ENCODE measurements at places on chromosomes 11 and 22.
A peak's percentile ranks its signal among the peaks of the same experiment; 100 is the strongest.

DNA sequence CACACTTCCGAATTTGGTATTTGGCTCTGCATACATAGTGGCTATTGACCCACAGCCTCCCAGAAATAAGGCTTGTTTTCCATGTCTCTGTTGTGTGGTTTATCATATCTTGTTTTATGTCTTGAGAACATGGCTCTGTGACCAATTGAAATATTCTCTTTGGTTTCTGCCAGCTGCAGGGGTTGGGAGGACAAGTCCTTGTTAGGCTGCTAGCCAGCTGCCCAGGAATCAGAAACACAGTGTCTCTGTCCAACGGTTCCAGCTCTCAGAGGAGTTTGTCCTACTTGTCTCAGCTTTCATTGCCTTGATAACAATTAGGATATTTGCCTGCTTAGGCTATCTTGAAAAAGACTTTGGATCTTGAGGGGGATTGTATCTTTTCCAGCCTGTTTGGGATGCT lies 6.0 kb upstream of the SLC7A4 start:
- no peak for DNase-seq

- no peak for DNase-seq
Measured at GRCh38 chr11:76824980-76825725, 35.6 kb upstream of the ACER3 start.

DNA sequence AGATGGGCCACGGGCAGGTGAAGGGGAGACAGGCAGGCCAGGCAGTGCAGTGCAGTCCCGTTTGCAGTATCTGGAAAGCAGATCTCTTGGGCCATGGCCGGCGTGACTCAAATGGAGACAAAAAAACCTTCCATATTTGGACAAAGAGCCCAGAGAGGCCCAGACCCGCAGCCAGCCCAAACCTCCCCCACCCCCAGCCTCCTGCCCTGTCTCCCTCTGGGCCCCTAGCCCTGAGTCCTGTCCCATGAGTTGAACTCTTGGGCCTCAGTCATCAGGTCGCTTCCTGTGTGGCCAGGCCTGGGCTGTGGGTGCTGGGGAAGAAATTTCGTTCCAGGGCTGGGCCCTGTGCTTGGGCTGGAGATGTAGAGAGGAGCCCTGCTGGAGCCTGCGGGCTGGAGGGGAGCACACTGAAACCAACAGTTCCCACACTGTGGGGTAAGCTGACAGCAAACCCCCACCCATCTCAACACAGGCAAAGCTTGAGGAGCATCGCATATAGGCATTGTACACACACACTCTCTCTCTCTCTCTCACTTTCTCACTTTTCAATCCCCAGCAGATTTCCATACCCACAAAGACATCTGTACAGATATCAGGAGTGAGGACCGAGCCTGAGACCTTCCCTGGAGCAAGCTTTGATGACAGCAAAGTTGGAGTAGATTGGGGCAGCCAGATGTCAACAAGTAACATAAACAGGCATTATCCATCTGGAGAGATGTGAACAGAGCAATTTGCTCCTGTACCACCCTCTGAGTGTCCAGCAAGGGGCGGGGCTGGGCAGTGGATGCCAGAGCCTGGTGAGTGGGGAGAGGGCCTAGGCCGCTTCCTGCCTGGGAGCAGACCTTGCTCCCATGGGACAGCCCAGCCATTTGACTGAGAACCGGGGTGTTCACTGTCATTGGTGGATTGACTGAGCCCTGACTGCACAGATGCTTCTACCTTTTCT lies 17.2 kb downstream of the ARHGEF17 start:
- DNase-seq, result no peak

GRCh38 chr11:69587454-69588090 lies 53.4 kb upstream of the CCND1 start:
- DNase-seq, result no peak

GRCh38 chr22:25362215-25362882 lies 142.9 kb downstream of the CRYBB2 start:
- no peak for DNase-seq

GRCh38 chr11:45106440-45106839 lies 40.0 kb upstream of the PRDM11 start:
- DNase-seq, result peak; percentile 28

GRCh38 chr11:62001450-62002191 lies 34.2 kb upstream of the FTH1 start:
- no peak for DNase-seq

DNA sequence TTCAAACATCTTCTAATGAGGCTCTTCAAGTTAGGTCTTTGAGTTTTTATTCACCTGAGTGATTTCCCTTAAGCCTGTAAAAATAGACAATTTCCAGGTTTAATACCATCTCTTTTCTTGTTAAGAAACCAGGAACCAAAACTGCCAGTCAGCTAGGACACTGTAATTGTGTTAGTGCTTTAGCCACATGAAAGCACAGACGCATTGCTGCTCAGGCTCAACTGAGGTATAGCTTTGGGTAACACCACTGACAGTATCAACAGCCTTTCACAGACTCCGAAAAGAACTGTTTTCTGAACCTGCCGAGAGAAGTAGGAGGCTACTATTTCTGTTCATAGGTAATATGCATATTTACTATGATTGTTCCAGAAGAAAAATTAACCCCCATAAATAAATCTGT lies 768.7 kb downstream of the ETS1 start:
- no peak for DNase-seq

DNA sequence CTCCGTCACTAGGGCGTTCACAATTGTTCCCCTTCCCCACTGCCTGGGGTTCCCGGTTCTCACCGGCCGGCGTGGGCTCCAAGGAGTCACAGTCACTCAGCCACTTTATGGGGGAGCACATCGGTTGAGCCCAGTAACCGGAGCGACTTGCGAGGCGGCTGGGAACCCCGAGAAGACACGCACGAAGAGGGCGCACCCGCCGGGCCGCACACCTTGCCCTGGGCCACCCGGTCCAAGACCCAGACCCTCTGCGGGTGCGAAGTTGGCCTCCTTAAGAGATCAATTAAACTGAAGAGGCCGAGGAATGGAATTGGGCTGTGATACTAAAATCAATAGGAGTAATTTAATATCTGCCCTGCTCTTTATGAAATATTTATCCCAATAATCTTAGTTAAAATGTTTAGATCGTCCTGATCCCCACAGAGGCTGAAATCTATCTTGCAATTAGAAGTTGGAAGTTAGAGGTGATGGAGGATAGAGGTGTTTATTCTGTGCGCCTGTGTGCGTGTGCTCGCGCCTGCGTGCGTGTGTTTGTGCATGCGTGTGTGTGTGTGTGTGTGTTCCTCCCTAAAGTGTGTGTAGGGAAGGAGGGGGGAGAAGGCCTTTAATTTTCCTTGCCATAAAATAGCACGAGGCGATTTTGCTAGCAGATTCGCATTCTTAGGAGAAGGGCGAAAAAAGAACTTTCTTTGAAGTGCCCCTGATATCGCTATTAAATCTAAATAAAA lies 954 bp upstream of the MN1 start:
- DNase-seq, result no peak

GRCh38 chr11:680476-680875 lies 14.5 kb downstream of the DEAF1 start:
- DNase-seq, result no peak

- DNase-seq, result no peak
Measured at GRCh38 chr11:83815736-83816135, 529.6 kb upstream of the CCDC90B start.

DNA sequence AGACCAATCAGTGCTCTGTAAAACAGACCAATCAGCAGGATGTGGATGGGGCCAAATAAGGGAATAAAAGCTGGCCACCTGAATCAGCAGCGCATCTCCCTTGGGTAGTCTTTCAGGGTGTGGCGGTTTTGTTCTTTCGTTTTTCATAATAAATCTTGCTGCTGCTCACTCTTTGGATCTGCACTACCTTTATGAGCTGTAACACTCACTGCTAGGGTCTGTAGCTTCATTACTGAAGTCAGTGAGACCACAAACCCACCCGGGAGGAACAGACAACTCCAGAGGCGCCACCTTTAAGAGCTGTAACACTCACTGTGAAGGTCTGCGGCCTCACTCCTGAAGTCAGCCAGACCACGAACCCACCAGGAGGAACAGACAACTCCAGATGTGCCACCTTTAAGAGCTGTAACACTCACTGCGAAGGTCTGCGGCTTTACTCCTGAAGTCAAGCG lies 175.5 kb upstream of the PDGFD start:
- no peak for DNase-seq

DNA sequence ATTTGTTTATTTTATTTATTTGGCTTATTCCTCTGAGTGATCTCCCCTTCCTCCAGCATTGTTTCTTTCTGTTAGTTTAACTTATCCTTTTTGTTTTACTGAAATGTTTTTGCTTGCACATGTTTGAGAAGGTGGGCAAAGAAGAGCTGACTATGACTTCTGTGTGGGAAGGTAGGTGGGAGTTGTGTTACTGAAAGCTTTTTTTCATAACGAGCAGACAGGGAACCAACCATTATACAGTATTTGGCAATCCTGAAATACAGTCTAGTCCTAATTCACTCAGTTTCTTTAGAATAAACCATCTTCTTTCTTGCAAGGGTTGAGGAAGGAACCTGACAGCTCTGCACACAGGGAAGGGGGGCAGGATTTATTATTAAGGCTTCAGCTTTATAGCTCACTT lies 37.0 kb upstream of the PAK1 start:
- no peak for DNase-seq

DNA sequence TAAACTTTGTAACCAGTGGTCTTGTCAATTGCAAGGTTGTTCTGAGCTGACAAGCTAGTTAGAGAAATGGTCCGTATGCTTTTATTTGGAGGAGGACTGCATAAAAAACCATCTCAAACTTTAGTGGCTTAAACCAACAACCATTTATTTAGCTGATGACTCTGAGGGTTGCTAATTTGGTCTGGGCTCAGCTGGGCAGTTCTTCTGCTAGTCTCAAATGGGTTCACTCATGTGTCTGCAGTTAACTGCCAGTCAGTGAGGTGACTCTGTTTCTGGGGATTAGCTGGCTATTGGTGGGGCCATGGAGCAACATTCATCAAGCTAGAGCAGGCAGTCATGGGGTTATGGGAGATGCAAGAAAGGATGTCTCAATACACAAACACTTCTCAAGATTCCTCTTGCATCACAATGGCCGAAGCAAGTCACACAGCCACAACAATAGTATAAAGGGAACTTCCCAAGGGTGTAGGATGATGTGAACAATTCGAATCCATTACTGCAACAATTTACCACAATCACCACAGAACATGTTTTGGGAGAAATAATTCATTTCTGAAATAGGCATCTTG lies 521.9 kb downstream of the INSC start:
- DNase-seq, result no peak

DNA sequence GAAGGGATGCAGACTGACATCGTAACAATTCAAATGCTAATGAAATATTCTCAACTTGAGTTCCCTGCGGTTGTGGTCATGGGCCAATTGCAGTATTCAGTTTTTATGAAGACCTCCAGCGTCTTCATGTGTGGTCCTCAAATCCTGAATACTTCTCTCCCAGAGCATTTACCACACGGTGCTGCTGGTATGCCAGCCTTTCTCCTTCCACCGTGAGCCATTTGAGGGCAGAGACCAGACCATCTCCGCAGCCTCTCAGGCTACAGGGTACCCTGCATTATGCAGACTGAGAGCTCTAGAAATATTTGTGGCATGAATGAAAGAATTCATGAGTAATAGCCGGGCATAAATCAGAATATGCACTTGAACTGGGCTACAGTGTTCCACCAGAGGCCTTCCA lies 289.7 kb downstream of the ST3GAL4 start:
- no peak for DNase-seq

- no peak for DNase-seq
Measured at GRCh38 chr11:120211522-120212258, 858 bp downstream of the OAF start.

- DNase-seq, result no peak
Measured at GRCh38 chr11:33643167-33643824, 57.3 kb downstream of the C11orf91 start.

DNA sequence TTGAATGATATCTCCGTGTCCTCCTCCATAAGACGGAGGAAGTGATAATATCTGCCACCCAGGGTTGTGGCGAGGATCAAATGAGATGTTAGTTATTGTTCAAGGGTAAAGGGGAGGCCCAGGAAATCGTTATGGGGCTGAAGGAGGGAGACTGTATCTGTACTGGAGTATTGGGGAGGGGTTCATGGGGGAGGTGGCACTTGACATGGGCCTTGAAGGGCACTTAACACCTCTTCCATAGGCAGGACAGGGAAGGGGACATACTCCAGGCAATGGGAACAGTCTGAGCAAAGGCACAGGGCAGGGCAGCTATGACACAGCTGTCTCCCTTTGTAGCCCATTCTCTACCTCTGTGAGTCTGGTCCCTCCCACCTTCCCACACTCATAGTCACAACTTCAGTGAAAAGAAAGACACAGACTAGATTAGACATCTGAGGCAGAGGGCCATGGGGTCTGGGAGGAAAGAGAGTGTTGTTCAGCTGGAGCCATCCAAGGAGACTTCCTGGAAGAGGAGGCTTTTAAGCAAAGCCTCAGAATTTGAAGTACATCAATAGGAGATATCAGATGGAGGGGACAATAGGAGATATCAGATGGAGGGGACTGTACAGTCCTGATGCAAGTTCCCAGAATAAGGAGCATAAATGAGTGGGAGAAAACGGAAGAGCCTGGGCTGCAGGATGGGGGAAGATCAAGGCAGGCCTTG lies 15.8 kb upstream of the DGKZ start:
- DNase-seq, result no peak

DNA sequence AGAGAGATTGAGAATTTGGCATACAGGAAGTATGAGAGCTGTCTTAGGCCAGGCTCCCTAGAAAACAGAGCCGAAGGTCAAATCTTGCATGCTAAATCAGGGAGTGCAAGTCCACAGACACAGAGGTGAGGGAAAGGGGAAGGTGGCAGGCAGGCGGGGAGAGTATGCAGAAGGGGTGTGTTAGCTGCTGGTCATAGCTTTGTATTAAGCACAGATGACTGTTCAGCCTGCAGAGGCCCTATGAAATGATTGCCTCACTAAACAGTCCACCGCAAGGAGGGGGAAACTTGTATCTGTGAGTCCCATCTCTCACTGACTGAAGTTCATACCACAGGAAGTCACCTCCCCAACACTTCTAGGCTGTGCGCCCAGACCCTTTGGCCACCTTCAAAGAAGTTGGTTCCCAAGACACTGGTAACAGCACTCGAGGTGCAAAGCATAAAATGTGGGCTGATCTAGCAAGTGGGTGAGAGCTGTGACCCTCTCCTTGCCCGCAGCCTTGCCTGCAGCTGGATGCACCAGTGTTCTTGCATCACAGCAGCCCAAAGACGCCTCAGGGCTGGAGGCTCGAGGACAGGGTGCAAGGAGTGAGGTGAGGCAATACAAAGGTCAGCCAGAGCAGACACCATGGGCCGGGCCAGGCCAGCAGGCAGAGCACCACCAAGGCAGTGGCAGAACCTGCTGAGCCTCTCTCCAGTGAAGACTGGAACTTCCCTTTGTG lies 115.3 kb upstream of the TBCEL start:
- no peak for DNase-seq

All from H1 (cell line).